ENCODE measurements at places on chromosomes 2 and 18.
A peak's percentile ranks its signal among the peaks of the same experiment; 100 is the strongest.

- no peak for DNase-seq
These were observed 663.1 kb downstream of the ERBB4 start for GRCh38 chr2:211875488-211875887.

DNA sequence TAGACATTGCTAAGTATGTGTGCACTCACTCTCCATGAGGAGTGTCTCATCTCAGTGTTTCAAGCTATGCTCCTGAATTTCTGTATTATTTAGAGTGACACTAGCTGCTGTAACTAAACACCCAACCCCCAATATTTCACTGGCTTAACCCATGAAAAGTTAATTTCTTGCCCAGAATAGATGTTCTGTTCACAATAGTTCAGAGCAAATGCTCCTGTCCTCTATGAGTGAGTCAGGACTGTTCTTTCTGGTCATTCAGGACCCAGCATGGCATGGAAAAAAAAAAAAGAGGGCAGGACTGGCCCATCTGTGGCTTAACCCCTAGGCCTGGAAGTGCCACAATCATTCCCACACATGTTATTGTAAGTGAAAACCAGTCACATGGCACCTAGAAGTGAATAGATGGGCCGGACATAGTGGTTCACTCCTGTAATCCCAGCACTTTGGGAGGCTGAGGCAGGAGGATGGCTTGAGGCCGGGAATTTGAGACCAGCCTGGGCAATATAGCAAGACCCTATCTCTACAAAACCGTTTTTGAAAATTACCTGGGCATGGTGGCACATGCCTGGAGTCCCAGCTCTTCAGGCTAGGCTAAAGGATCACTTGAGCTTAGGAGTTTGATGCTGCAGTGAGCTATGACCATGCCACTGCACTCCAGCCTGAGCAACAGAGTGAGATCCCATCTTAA is 663.6 kb downstream of the IRS1 start:
- DNase-seq: no peak

DNA sequence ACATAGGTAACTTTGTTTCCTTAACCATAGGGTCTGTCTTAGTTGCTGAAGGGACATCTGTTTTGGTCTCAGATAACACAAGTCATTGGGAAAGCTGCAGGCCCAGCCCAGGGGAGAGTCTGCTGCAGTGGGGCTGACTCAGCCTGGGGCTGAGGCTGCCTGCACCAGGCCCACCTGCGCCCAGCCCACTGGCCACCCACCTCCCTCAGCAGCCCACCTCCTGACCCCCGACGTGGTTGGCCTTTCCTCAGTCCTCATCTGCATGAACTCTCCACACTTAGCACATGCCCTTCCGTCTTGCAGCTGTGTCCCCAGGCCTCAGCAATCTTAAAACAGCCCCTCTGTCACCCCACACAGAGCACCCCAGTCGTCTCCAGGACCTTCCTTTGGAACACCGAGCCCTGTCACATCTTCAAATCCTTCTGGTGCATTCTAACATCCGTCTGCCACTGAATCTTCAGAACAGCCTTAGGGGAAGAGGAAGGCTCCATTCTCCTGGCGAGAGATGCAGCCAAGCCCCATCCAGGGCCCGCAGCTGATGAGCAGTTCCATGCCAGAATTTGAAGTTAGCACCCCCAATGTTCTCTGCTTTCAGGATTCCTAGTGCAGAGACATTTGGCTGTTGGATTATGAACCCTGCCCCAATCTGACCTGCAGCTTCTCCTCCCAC is 231.4 kb downstream of the SEPTIN10 start:
- DNase-seq: peak; percentile 30

DNA sequence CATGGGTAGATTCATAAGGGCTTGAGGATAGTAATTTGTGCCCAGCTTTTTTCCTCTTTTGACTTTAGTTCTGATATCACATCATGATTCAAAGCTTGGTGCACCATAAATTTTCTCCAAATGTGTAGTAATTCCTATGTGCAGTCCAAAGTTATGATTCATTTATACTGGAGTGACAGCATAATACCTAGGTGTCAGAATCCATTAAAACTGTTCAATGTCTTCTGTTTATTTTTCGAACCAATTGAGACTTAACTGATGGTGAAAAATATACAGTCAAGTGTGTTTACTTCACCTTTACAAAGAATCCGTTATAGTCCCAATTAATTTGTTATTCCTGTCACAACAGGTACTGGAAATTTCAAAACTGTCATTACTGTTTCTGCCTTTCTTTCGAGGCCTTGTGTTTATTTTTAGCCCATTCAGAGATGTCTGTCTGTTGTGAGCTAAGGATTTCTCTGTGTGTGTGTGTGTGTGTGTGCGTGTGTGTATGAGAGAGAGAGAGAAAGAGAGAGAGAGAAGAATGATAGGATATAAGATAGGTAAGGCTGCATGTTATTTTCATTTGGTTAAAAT is 389.7 kb upstream of the ATP5MC3 start:
- no peak for DNase-seq

- no peak for DNase-seq
These were observed 27.7 kb upstream of the SMCHD1 start for GRCh38 chr18:2627821-2628276.

- DNase-seq: peak; percentile 91
These were observed at the start of gene TXNL4A for GRCh38 chr18:79988451-79989194. Gene TXNL4A, minus strand, starts transcription at chr18:79988563. Its CDS starts 171 bp downstream, at chr18:79988392.
